ENCODE measurements at places on chromosomes 12 and 14.

DNA sequence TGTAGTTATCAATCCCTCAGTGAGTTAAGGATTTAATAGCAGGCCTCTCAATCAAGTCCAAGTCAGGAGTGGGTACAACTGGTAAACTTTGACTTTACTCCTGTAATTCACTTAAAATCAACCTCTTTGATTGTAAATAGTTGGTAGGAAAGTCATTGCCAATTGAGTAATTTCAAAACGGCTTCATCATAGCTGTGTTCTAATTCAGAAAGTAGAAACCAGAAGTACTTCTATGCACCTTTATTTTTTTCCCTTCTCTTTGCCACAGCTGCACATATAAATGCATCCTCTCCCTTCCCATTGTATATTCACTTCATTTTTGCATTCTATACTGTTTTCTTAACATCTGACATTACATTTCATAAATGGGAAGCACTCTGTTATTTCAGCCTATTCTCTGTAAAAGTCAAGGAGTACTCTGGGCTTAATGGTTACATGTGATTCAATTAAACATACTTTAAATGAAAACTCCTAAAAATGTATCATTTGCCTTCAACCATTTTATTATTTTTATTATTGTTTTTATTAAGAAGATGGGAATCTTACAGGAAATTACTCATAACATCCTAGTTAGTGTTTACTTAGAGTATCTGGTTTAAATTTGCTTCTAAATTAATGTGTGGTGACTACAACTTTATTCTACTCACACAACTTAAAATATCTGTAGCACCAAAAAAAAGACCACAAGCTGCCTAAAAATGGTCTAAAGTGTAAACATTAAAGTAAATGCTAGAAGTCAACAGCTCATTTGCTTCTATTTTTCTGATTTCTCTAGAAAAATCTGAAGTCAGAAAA is 171.2 kb downstream of the CEP128 start:
- DNase-seq: no peak

DNA sequence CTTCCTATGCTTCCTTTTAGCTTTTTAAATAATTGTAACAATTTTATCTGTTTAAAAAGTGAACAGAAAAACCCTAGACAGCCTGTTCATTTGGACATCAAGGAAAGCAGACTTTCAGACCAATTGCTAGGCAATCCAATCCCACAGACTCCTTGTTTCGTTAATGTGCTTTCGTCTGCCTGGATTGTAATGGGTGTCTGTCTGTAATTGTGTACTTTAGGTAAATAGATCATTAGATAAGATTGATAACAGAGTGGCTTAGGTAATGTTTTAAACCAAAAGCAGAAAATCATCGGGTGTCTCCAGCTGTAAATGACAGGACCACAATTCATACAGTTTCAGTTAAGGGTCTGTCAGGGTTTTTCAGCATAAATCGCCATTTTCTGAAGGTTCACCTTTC is 19.6 kb downstream of the CCDC60 start:
- DNase-seq: no peak

DNA sequence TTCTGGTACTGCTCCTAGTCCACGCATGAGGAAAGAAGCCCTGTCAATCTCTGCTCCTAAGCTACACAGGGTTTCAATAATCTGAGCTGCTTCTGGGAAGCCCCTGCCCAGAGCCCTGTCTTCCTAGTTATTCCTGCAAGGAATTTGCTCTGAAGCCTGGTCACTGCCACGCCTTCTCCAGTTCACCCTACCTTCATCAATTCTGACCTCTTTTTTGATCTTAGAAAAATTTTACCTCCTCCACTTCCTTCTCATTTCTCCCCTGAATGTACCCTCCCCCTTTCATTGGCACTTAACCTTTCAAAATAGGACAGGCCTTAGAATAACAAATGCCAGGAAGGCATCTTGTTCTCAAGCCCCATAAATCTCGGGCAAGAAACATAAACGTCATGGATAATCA is 14.9 kb upstream of the LRRK2 start:
- no peak for DNase-seq

- DNase-seq: no peak
Observed at GRCh38 chr12:75781532-75782046, 250.0 kb downstream of the PHLDA1 start.

DNA sequence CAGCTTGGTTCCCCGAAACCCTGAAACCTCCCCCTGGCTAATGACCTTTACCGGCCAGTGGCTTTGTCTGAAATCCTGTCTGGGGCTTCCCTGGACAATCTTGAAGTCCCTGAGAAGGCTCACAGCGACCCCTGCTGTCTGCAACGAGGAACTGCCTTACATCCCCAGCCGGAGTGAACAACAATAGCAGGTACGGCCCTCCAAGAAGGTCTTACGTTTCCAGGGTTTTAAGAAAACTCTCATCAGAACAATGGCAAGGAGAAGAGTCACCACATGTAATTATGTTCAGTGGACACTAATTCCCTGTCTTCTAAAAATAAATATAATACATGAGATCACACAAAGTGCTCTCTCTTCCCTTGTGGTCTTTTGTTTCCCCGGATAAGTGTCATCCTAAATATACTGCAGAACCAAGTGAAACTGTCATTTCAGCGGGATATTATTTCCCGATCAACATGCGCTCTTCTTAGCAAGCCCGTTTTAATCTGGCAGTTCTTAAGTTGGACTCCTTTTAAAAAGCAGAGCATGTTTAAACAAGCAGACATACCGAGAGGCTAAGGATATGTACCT is 53.3 kb downstream of the RBM19 start:
- no peak for DNase-seq

DNA sequence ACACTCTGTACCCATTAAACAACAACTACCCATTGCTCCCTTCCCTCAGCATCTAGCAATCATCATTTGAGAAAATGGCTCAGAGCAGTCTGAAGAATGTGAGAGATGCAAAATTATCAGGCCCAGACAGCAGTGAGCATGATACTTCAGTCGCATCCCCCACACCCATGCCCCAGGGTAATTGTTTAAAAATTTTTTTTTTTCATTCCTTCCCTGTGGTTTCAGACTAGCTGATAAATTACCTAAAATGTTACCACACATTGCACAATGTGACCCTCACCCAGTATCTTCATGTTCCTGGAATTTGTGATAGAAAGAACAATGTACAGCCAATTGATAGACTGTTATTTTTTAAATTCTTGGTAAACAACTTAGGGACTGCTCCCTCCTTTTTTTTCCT is 11.3 kb upstream of the USP15 start:
- DNase-seq: no peak

- no peak for DNase-seq
Observed at GRCh38 chr12:30201301-30202160, 417.8 kb upstream of the TMTC1 start.

- DNase-seq: no peak
Observed at GRCh38 chr14:65446159-65446558, 33.6 kb downstream of the FUT8 start.

GRCh38 chr12:5945071-5946008 is at the start of gene ANO2:
TSS of gene ANO2 (minus strand) at chr12:5945259. CDS start at chr12:5945217, 42 bp downstream.
- DNase-seq: no peak

- DNase-seq: no peak
Observed at GRCh38 chr12:117847371-117847770, 121.4 kb downstream of the KSR2 start.

DNA sequence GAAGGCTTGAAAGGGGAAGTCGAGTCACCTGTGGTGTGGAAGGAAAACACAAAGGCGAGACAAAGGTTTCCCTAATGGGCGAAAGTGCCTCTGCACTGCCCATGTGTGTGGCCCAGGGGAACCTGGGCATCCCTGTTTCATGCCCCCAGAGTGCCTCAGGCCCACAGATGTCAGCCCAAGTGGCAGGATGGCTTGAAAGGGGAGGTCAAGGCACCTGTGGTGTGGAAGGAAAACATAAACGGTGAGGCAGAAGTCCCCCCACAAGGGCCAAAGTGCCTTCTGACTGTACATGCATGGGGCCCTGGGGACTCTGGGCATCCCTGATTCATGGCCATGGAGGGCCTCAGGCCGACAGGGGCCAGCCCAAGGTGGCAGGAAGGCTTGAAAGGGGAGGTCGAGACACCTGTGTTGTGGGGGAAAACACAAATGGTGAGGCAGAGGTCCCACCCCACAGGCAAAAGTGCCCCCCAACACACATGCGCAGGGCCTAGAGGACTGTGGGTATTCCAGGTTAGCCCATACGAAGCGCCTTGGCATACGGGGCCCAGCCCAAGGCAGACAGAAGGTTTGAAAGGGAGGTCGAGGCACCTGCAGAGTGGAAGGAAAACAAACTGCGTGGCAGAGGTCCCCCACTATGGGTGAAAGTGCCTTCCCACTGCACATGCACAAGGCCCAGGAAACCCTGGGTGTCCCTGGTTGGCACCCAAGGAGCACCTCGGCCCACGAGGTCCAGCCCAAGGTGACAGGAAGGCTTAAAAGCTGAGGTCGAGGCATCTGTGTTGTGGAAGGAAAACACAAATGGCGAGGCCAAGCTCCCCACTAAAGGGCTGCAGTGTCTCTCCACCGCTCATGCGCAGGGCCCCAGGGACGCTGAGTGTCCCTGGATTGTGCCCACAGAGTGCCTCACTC is 382.3 kb downstream of the ALG10 start:
- no peak for DNase-seq

DNA sequence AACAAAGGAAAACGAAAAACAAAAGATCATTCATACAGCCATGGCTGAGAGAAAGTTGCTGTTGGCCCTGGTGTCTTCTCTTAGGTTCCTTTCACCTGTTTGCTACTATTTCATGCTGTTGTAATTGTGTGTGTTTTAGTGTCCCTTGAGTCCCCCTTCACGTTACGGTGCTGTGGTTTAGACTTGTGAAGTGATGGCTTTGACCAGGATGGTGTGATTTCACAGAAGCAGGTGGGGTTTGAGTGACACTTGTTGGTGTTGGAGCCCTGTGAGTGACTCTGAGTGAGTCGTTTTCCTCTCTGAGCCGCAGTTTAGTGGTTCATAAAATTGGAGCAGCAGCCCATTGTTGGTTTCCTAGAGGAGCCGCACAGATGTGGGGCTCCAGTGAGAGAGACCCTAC is 635.4 kb downstream of the VRK1 start:
- no peak for DNase-seq

- no peak for DNase-seq
Observed at GRCh38 chr12:92424338-92424737, 278.5 kb upstream of the PLEKHG7 start.

DNA sequence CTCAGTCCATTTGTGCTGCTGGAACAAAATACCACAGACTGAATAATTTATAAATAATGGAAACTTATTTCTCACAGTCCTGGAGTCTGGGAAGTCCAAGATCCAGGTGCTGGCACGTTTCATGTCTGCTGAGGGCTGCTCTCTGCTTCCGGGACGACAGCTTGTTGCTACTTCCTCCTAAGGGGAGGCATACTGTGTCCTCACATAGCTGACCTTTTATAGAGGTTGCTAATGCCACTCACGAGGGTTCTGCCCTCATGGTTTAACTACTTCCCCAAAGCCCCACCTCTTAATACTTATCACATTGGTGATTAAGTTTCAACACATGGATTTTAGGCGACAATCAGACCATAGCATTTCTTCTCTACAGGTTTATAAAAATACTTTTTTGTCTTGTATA is 411.1 kb downstream of the NRXN3 start:
- no peak for DNase-seq

DNA sequence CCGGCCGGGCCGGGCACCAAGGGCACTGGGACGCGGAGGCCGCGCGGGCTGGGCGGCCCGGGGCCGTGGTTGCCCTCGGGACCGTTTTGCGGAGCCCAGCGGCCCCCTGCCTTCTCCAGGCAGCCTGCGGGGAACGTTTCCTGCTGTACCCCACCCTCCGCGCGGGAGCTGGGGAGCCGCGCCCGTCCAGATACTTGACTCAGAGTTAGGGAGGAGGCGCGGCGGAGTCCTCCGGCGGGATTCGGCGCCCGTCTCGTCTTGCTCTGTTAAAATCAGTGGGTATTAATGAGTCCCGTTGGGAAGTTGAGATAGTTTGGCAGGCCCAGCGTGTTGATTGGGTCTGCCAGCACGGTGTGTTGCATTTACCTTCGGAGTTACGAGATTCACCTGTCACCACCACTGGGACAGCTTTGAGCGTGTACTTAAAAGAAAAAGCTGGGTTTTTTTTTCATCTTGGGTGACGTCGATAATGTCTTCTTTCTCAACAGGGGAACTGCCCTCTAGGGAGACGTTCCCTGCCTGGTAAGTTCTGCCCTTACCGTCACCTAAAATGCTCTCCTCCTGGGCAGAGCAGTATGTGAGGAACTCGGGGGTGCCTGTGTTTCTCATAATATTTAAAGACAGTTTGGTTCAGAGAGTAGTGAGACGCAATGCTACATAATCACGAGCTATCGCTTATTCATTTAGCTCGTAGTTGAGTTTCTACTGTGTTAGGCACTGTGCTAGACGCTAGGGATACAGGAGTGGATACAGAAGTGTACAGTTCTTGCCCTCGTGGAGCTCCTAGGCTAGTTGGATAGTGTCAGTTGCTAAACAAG is 596 bp downstream of the DLST start:
- no peak for DNase-seq

DNA sequence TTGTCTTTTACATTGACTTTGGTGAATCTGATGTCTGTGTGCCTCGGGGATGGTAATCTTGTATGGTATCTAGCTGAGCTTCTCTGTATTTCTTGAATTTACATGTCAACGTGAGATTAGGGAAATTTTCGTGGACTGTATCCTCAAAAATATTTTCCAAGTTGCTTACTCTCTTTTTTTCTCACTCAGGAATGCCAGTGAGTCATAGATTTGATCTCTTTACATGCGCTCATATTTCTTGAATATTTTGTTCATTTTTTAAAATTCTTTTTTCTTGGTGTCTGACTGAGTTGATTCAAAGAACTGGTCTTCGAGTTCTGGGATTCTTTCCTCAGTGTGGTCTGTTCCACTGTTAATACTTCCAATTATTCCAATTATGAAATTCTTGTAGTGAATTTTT is 207.7 kb downstream of the RAD51B start:
- no peak for DNase-seq

GRCh38 chr12:30002677-30003076 is 218.9 kb upstream of the TMTC1 start:
- no peak for DNase-seq

DNA sequence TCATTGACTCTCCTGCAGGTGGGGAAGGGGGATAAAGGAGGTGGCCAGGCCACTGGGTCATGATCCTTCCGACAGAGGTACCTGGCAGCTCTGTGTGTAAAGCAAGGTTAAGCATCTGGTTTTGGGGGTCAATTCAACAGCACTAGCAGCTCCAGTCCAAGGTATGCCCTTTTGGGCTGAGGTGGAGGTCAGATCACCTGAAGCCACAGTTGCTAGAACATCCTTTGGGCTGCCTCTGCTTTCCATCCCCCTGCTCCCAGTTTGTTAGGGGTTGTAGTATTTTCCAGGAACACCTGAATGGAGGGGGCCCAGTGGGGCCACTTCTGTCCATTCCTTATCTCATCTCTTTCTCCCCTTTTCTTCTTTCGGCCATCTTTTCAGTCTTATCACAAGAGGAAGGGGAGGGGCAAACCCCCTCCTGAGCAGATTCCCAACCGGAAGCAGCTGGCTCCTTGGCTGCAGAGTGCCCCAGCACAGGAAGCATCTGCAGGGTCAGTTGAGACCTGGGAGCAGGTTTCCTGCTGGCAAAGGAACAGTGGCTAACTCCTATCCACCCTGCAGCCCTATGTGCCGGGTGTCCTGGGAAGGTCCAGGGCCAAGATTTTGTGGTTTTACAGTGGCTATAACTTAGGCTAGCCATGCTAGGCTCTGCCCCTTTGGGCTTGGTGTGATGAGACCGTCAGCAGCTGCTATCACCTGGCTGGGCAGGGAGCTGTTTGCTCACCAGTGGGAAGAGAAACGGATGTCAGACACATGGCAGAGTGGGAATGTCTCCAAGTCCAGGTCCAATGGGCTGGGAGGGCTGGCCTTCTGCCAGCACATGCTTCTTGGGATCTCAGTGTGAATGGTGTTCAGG is 40.2 kb downstream of the SH2B3 start:
- DNase-seq: no peak

GRCh38 chr14:101469382-101470247 is 91.7 kb upstream of the DIO3 start:
- DNase-seq: no peak

- no peak for DNase-seq
Observed at GRCh38 chr12:62728741-62729140, 206.2 kb downstream of the PPM1H start.

Measured in activated CD8-positive, alpha-beta memory T cell treated with anti-CD3 and anti-CD28 coated beads for 1 hour (primary cell).